Pericardium fibroblast (primary cell): ENCODE measurements at places on chromosomes 16 and 17. TPM values are rescaled to one million over a fixed set of nuclear protein-coding genes. Genes with fewer than 3 reads are reported as not detected.

Gene TNFRSF13B
- total RNA-seq: not detected in 2 replicates

Gene CCL8
- not detected in 2 replicates for total RNA-seq

Gene SULT1A4
- 4.2 and 6.2 TPM in 2 replicates for total RNA-seq

Gene KRTAP2-3
- total RNA-seq: not detected in 2 replicates

Gene CCL17
- total RNA-seq: not detected in 2 replicates

Gene CRHR1
- total RNA-seq: not detected in 2 replicates

Gene KRT28
- not detected in 2 replicates for total RNA-seq

Gene MLYCD
- total RNA-seq: 2.9 and 3.3 TPM in 2 replicates

Gene G6PC1
- not detected in 2 replicates for total RNA-seq
